Mesenchymal stem cell (in vitro differentiated cells and primary cell): ENCODE measurements at places on chromosomes 13 and 19.
A peak's percentile ranks its signal among the peaks of the same experiment; 100 is the strongest.

GRCh38 chr19:8478598-8478997 is 23.8 kb downstream of the PRAM1 start:
- H3K27ac ChIP-seq, result no peak overlapping the region
- peaks cover 4% of the 10 kb centered on the region for H3K4me1 ChIP-seq
- H3K27me3 ChIP-seq, result no peaks in the 10 kb centered on the region

DNA sequence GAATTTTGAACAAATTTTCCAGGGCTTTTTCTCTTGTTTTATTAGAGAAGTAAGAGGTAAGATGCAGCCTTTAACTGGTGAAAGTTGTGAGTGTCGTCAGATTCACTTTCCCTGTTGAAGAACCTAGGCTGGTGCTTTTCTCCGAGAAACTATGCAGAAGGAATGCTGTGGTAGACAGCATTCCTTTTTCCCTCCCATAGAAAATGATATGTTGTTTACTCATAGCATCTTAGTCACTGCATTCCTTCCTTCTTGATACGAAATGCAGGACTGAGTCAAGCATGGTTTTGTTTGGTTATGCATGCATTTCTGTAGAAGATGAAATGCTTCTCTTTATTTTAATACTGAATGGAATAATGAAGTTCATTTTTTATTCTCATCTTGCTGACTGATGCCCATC is 3.4 kb downstream of the ITGBL1 start:
- peak overlapping the region; percentile 87 for H3K27ac ChIP-seq
- peak; percentile 88 for DNase-seq
- H3K4me3 ChIP-seq, result no peak overlapping the region
- no peaks in the 10 kb centered on the region for H3K36me3 ChIP-seq
- H3K4me1 ChIP-seq, result peaks cover 15% of the 10 kb centered on the region

GRCh38 chr19:47157431-47158321 is 27.0 kb downstream of the SAE1 start:
- peak; percentile 47 for DNase-seq
- H3K4me1 ChIP-seq, result peaks cover 17% of the 10 kb centered on the region
- H3K27ac ChIP-seq, result peak overlapping the region; percentile 94
- peaks cover 27% of the 10 kb centered on the region for H3K36me3 ChIP-seq
- no peaks in the 10 kb centered on the region for H3K27me3 ChIP-seq
- no peak overlapping the region for H3K4me3 ChIP-seq

DNA sequence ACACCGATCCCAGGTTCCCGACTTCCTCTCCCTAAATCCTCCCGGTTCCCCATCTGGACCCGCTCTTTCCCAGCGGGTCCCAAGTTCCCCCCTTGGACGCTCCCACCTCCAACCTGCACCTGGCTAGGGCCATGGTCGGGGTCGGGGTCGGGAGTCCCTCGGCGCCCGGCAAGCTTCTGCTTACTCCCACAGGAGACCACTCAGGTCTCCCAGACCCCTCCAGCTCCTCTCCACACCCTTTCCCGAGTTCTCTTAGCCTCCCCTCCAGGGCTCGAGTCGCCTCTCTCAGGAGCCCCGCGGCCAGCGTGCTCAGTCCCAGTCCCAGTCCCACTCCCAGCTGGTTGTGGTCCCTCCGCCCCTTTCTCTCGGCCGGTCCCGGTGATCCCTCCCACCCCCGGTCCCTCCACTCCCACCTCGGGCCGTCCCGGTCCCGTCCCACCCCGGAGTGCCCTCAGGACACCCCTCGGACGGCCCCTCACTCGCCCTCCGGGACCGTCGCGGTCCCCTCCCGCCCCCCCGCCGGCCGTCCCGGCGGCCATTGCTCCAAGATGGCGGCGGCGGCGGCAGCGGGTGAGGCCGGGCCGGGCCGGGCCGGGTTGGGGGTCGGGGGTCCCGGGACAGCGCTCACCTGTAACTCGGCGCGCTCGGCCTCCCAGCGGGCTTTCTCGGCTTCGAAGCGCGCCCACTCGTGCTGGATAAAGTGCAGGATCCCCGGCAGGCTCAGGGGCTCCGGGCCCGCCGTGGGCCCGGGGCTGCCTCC is at the start of gene FKRP:
TSS of gene FKRP (plus strand) at position 537 of the 760 bp plus-strand sequence. CDS start 9,394 bp downstream, outside the sequence.
- H3K4me3 ChIP-seq, result peak within 1 kb of the TSS; percentile 96
- H3K27me3 ChIP-seq, result no peaks in the 10 kb centered on the region
- peaks cover 26% of the 10 kb centered on the region for H3K4me1 ChIP-seq
- H3K27ac ChIP-seq, result no peak within 1 kb of the TSS
- peaks cover 17% of the 10 kb centered on the region for H3K36me3 ChIP-seq
- DNase-seq, result peak; percentile 35

DNA sequence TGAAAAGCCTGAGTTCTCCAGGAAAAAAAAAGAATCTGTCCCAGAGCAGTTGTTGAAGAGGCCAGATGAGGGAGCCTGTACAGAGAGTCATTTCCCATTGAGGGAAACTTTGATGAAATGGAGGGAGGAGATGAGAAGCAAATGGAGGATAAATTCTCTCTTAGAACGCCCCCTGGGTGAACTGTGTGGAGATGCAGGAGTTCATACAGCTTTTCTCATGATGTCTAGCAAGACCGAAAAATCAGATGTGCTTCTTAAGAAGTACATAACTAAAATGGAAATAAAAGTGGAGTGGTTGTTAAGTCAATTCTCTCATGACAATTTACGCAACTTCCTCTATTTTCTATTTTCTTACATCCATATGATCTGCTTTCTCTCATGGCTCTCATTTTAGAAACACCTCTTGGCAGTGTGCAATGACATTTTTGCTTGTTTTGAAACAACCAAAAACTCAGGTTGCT is 1263.1 kb downstream of the PCDH9 start:
- H3K4me1 ChIP-seq, result no peaks in the 10 kb centered on the region
- no peaks in the 10 kb centered on the region for H3K27me3 ChIP-seq
- peak; percentile 65 for DNase-seq
- no peak overlapping the region for H3K4me3 ChIP-seq
- H3K36me3 ChIP-seq, result no peaks in the 10 kb centered on the region

DNA sequence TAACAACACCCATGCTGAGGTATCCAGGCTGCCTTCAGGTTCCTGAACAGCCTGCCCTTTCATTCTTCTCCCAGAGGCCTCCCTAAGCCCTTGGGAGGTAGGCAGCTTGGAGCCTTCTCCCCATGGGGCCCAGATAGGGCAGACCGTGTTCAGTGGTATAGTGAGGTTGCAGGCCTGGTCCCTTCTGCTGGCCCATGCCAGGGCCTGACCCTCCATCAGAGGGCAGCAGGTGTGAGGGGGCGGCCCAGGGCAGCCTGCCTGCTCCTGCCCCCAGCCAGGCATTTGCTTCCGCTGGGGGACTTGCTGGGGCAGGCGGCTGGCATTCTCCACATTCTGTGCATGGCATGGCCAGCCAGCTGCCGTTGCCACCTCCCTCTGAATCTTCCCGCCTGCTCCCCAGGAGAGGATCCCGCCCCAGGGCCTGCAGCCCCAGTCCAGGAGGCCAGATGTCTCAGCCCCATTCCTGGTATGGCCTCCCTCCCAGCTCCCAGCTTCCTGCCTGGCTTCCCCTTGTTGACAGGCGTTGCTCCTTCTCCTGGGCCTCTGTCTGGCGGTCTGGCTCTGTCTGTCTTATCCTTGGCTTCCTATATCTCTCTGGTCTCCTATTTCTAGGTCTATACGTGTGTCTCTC is 8.9 kb downstream of the CIC start:
- peak overlapping the region; percentile 90 for H3K27ac ChIP-seq
- H3K27me3 ChIP-seq, result no peaks in the 10 kb centered on the region
- peaks cover 74% of the 10 kb centered on the region for H3K4me1 ChIP-seq
- H3K36me3 ChIP-seq, result peaks cover 46% of the 10 kb centered on the region
- H3K4me3 ChIP-seq, result peak overlapping the region; percentile 23

- H3K27ac ChIP-seq, result peak overlapping the region; percentile 99
- H3K4me1 ChIP-seq, result peaks cover 36% of the 10 kb centered on the region
- no peak for DNase-seq
- peaks cover 11% of the 10 kb centered on the region for H3K36me3 ChIP-seq
Measured at GRCh38 chr19:38031423-38031770, 124.4 kb downstream of the SIPA1L3 start.

DNA sequence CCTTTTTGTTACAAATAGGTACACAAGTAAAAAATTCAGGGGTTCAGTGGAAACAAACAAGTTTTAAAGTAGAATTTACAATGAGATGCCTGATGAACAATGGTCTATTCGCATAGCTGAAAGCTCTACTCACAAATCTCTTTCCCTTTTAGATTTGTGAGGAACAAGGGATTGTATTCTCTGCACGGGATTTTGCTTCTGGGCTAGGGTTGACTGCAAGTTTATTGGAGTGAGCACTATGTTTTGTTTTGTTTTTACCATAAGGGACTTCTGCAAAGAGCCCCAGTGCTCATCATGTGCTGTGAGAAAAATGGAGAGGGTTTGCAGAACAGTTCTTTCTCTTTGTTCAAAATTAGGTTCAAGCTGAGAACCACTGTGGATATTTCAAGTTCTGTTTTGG is 160.5 kb downstream of the DLEU7 start:
- peaks cover 4% of the 10 kb centered on the region for H3K4me1 ChIP-seq
- no peak overlapping the region for H3K4me3 ChIP-seq
- no peak for DNase-seq

GRCh38 chr13:112580211-112580610 is 7.7 kb downstream of the TUBGCP3 start:
- no peaks in the 10 kb centered on the region for H3K27me3 ChIP-seq
- H3K4me1 ChIP-seq, result peaks cover 9% of the 10 kb centered on the region
- no peak for DNase-seq
- no peak overlapping the region for H3K27ac ChIP-seq
- no peaks in the 10 kb centered on the region for H3K36me3 ChIP-seq

DNA sequence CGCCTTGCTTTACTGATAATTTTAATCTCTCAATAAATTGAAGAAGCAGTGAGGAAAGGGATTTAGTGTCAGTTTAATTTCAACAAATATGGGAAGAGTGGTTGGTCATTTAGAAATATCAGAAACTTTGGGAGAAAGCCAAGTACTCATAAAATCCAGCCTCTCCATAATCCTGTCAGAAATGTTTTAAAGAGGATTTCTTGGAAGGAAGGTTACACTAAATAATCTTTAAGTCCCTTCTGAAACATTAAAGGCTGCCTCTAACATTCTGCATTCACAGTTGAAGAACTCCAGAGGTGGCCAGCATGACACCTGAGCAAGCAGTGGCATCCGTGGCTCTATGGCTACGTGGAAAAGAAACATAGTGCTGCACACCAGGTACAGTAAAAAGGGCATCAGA is 378.5 kb downstream of the ENOX1 start:
- H3K4me3 ChIP-seq, result no peak overlapping the region
- no peak overlapping the region for H3K27ac ChIP-seq
- peaks cover 21% of the 10 kb centered on the region for H3K36me3 ChIP-seq
- H3K4me1 ChIP-seq, result no peaks in the 10 kb centered on the region
- DNase-seq, result no peak
- H3K27me3 ChIP-seq, result no peaks in the 10 kb centered on the region

DNA sequence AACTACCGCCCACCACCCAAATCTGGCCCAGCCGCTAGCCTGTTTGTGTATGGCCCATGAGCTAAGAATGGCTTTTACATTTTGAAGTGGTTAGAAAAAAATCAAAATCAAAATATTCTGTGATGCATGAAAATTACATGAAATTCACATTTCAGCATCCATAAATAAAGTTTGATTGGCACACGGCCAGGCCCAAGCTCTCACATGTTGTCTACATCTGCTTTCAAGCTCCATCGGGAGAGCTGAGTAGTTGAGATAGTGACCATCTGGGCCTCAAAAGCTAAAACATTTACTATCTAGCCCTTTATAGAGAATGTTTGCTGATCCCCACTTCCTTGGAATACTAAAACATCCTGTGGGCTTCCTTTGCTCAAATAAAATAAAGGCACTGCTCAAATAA is 14.5 kb downstream of the RFX2 start:
- H3K4me3 ChIP-seq, result no peak overlapping the region
- no peaks in the 10 kb centered on the region for H3K27me3 ChIP-seq
- H3K36me3 ChIP-seq, result no peaks in the 10 kb centered on the region

- peaks cover 5% of the 10 kb centered on the region for H3K4me1 ChIP-seq
- no peak overlapping the region for H3K4me3 ChIP-seq
Measured at GRCh38 chr13:99031832-99032231, 54.0 kb upstream of the DOCK9 start.

GRCh38 chr19:49894879-49895565 is 1.7 kb downstream of the IL4I1 start:
- no peaks in the 10 kb centered on the region for H3K36me3 ChIP-seq
- peak overlapping the region; percentile 29 for H3K4me3 ChIP-seq
- peaks cover 8% of the 10 kb centered on the region for H3K27me3 ChIP-seq
- no peak overlapping the region for H3K27ac ChIP-seq
- peaks cover 25% of the 10 kb centered on the region for H3K4me1 ChIP-seq

GRCh38 chr19:825897-826644 is 1.6 kb upstream of the AZU1 start:
- no peak overlapping the region for H3K4me3 ChIP-seq
- H3K27ac ChIP-seq, result no peak overlapping the region
- H3K27me3 ChIP-seq, result peaks cover 28% of the 10 kb centered on the region
- H3K36me3 ChIP-seq, result no peaks in the 10 kb centered on the region
- no peak for DNase-seq
- peaks cover 26% of the 10 kb centered on the region for H3K4me1 ChIP-seq

DNA sequence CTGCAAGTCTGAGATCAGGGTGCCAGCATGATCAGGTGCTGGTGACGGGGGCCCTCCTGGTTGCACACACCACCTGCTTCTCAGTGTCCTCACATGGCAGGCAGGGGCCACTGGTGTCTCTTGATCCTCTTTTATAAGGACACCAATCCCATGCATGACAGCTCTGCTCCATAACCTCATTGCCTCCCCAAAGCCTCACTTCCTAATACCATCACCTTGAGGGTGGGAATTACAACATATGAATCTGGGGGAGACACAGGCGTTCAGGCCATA is 15.0 kb upstream of the MIER2 start:
- no peaks in the 10 kb centered on the region for H3K36me3 ChIP-seq
- no peak overlapping the region for H3K27ac ChIP-seq
- H3K4me3 ChIP-seq, result no peak overlapping the region
- no peak for DNase-seq
- H3K4me1 ChIP-seq, result no peaks in the 10 kb centered on the region

- H3K4me3 ChIP-seq, result no peak overlapping the region
- H3K4me1 ChIP-seq, result peaks cover 24% of the 10 kb centered on the region
- DNase-seq, result no peak
- H3K27me3 ChIP-seq, result no peaks in the 10 kb centered on the region
- H3K27ac ChIP-seq, result no peak overlapping the region
Measured at GRCh38 chr19:45772130-45772840, 3.2 kb upstream of the SIX5 start.

DNA sequence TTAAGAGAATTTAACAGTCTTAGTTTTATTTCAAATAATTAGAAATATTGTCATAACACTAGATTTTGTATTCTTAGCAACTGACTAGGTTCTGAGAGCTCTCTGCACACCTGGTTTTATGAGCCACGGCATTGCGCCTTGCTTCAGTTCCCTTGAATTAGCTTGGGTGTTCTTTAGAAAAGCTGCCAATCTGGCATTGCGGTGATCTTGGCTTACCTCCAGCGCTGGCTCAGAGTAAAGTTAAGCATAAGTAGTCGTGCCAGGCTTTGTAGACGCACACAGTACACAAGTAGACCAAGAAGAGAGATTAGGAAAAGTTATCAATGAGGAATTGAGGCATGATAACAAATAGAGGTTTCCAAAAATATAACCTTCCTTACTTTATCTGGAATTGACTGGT is 45.7 kb downstream of the TPP2 start:
- H3K27me3 ChIP-seq, result no peaks in the 10 kb centered on the region
- no peak overlapping the region for H3K4me3 ChIP-seq
- peaks cover 98% of the 10 kb centered on the region for H3K36me3 ChIP-seq
- H3K27ac ChIP-seq, result no peak overlapping the region
- H3K4me1 ChIP-seq, result no peaks in the 10 kb centered on the region

- H3K4me3 ChIP-seq, result no peak overlapping the region
- no peaks in the 10 kb centered on the region for H3K36me3 ChIP-seq
- no peaks in the 10 kb centered on the region for H3K27me3 ChIP-seq
- DNase-seq, result no peak
- H3K27ac ChIP-seq, result no peak overlapping the region
Measured at GRCh38 chr19:27671876-27672275, 1541.1 kb downstream of the UQCRFS1 start.
